ENCODE measurements at places on chromosomes 6 and 20.
A peak's percentile ranks its signal among the peaks of the same experiment; 100 is the strongest.

DNA sequence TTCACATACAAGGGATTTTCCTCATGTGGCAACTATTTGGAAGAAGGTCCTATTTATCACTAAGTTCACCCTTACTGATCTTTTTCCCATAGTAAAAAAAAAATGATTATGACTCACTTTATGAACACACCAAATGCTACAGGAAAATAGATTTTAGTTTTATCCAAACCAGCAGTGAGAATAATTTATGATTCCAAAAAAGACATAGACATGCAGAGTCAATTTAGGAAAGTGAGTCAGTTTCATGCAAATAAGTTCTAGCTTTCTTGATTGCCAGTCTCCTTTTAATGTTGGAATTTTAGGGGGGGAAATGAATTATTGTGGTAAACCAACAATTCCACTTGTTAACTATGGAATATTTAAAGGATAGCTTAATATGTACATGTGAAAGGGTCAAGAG is 64.0 kb upstream of the RNF146 start:
- DNase-seq, result no peak

GRCh38 chr6:85747666-85748065 is 105.0 kb upstream of the SYNCRIP start:
- DNase-seq, result no peak

GRCh38 chr20:64244281-64244805 is 11.2 kb upstream of the PCMTD2 start:
- DNase-seq, result no peak

DNA sequence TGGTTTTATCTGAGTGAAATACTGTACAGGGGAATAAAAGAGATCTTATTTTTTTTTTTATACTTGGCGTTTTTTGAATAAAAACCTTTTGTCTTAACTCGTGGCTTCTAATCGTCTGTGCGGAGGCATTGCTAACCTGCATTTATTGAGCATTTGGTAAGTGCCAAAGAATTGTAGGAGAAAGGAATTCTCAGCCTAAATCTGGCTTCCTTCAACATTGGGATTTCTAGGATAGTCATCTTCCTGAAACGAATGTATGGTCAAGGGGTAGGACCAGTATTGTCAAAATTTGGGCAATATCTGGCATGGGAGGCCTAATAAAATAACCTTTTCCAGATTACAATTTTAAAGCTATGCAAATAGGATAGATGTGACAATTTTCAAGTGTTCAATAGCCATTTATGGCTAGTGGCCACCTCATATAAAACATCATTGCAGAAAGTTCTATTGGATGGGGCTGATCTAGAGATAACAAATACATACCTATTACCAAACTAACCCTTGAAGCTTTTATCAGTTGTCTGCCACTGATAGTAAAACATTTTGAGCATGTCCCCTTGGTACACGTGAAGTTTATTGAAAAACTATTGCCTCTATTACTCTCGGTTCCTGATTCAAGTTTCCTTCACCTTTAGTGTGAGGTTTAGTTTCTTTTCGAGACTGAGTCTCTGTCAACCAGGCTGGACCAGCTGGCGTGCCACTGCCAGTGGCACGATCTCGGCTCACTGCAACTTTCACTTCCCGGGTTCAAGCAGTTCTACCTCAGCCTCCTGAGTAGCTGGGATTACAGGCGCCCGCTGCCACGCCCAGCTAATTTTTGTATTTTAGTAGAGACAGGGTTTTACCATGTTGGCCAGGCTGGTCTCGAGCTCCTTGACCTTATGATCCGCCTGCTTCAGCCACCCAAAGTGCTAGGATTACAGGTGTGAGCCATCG is 5.6 kb downstream of the PIM1 start:
- DNase-seq, result no peak

GRCh38 chr6:156659822-156660198 is 117.4 kb upstream of the ARID1B start:
- DNase-seq, result no peak

DNA sequence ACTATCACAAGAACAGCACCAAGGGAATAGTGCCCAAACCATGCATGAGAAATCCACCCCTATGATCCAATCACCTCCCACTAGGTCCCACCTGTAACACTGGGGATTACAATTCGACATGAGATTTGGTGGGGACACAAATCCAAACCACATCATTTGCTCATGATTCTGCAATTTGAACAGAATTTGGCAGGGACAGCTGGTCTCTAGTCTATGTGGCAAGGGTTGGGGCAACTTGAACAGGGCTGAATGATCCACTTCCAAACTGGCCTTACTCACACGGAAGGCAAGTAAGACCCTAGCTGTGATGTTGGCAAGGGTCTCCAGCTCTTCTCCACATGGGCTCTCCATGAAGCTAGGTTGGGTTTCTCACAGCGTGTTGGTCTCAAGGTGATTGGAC is 10.1 kb upstream of the FKBP5 start:
- DNase-seq, result no peak

GRCh38 chr20:16301986-16302385 is 271.3 kb downstream of the KIF16B start:
- no peak for DNase-seq

DNA sequence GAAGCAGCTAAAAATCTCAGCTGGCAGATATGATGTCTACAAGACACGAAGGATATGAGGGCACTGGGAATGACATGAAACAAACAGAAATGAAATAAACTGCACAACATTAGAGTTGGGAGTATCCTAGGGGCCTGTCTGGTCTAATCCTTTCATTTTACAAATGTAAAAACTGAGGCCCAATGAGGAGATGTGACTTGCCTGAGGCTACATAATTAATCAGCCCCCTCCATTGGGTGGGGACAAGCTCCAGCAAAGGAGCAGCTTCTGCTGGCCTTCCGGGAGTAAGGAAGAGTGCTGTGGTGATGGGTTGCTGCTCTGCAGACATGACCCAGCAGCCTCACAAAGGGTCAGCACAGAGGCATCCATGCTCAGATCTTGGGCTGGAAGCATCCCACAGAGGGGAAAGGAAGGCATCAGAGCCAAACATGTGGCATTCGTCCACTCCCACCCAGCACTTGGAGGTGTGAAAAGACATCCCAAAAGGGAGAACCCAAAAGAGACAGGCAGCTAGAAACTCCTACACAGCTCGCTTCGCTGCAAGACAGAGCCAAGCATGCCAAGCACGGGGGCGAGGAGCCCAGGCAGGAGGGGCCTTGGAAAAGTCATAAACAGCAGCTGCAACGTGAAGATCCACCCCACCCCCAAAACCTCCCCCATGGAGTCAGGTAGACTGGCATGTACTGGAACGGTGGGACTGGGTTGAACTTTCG is 183.7 kb downstream of the UNC5CL start:
- no peak for DNase-seq

GRCh38 chr20:15905661-15906060 is 667.6 kb downstream of the KIF16B start:
- no peak for DNase-seq

GRCh38 chr6:140586426-140587061 is 1212.1 kb upstream of the CITED2 start:
- DNase-seq, result no peak

DNA sequence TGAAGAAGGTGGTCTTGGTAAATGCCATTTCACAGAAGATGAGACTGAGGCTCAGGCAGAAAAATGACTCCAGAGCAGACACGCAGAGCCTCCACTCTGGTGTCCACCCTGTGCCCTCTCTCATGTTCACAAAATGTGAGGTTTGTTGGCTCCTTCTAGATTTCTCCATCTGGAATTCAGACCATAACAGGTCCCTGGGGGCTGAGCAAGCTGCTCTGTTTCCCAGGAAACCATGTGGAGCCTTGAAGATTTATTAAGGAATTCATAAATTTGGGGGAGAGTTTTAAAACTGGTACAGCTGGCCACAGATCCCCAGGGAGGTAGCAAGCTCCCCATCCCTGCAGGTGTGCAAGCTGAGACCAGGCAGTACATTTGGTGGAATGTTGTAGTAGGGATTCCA is 38.8 kb upstream of the SIRPA start:
- no peak for DNase-seq

- peak; percentile 83 for DNase-seq
These were observed 14.5 kb upstream of the BCAS1 start for GRCh38 chr20:54084727-54085388.

DNA sequence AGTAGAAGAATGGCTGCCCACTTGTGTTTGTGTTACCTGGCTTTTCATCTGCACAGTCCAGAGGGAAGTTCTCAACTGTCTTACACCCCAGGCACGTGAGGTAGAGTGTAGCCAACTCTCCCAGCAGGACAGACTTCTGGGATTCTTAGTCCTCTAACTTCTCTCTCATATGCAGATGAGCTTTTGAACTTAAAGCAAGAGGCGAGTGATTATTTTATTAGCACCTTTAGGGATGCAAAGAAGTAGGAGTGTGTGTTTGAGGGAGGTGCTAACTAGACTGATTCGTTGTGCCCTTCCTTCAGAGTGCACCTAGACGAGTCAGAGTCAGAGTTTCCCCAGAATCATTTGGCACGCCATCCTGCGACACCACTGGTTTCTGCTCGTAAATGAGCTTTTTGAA is 10.8 kb downstream of the CDYL start:
- no peak for DNase-seq

DNA sequence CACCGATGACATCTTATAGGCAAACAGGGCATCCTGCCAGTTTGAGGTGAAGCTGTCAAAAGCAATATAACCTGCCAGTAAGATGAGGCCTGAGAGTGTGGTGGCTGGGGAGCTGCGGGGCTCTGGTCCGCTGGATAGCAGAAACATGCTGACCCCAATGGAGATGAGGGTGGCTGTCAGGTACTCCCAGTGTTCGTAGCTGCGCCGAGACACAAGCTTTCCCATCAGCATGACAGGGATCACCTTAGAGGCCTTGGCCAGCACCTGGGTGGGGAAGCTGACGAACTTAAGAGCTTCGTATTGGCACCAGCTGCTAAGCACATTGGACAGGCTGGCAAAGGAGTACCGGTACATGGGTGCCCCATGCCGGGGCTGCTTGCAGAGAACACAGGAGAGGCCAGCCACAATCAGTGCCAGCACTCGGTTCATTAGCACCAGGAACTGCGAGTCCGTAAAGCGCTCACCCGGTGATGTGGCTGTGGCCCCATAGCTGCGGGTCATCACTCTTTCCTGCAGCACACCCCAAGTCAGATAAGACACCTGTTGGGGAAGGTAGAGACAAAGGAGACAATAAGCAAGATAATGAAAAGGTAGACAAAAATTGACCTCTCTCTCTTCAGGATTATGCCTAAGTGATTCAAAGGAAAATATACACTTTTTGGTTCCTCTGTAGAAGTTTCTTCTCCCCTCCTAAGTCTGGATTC is 2.1 kb downstream of the SLC35B2 start:
- DNase-seq, result no peak

GRCh38 chr6:14278446-14278845 is 160.9 kb downstream of the CD83 start:
- DNase-seq, result no peak

DNA sequence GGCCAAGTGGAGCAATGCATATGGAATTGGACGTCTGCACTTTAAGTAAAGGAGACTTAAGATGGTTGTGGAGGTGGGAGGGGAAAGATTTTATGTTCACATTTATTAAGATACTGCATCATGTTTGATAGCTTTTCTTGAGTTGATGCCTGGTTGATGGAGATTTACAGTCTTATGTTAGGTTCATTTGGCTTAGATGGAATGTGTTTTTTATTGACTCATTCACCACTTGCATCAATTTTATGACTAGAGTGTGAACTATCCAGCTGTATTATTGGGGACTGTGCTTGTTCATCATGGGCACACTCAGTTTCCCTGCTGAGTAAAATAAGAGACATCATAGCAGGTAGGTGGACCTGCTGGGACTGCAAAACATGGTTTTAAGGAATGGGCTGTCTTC is 91.2 kb upstream of the SCP2D1 start:
- DNase-seq, result no peak

DNA sequence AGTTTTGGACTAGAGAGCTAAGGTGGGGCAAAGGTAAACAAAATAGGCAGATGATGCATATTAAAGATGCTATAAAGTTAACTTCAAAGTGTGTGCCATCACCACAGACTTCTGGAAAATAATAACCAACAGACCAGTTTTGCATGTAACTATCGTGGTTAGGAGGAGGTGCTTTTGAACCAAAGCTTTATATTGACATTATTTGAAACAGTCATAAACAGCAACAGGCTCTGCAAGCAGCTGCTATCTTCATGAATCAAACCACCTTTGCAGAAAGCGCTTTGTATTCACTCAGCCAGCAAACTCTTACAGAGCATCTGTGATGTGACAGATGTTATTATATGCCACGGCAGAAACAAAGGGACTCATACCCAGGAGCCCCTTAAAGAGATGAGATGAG is 81.9 kb downstream of the CRYBG1 start:
- DNase-seq, result no peak

- DNase-seq, result no peak
These were observed 113.5 kb downstream of the EPM2A start for GRCh38 chr6:145621776-145622175.

- DNase-seq, result no peak
These were observed 289.9 kb downstream of the PLCB1 start for GRCh38 chr20:8421981-8422380.

DNA sequence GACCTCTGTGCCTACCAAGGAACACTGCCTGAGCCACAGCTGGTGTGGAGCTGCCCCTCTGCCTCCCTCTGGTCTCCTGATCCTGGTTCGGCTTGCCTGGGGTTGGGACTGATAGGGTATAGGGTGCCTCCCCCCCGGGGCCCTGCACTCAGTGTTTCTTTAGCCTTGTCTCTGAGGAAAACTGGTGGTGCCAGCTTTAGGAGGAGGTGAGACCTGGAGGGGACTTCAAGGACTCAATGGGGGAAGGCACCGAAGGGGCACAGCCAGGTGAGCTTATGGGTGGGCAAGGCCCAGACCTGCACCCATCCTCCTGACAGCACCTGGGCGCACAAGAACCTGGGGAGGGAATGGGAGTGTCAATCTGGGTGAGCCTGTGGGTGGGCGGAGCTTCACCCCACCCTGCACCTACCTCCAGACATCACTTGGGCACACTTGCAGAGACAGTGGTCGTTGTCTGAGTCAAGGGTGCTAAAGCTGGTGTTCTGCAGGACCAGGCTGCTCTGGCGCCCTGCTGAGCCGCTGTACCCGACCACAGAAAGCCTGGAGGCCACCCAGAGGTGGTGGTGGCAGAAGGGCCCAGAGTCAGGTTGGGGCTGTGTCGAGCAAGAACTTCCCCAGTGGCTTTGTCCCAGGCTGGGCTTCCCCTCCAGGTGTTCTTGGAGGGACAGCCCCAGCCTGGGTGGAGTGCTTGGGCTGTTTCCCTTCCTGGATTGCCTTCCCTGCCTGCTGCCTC is 40.5 kb downstream of the FAM110A start:
- no peak for DNase-seq

DNA sequence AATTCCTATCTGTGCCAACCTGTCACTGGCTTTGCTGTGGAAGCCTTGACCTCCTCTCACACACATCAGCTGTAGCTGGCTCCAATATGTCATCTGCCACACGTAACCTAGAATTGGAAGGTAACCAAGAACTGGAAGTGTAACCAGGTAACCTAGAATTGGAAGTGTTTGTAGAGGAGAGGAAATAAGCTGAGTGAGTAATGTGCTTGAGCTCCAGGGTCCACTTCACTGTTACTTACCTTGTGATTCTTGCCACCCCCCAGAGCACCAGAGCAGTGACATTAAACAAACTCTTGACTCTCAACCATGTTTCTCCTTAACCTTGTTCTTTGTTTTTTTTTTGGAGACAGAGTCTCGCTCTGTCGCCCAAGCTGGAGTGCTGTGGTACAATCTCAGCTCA is 350.5 kb downstream of the NRN1 start:
- DNase-seq, result no peak

GRCh38 chr6:148329596-148330381 is 12.8 kb upstream of the SASH1 start:
- DNase-seq, result no peak

- DNase-seq, result no peak
These were observed 8.7 kb upstream of the PDE7B start for GRCh38 chr6:135842618-135843392.

GRCh38 chr6:5506597-5506996 is 245.3 kb downstream of the FARS2 start:
- DNase-seq, result no peak

- DNase-seq, result no peak
These were observed 22.7 kb downstream of the PMEPA1 start for GRCh38 chr20:57686931-57687652.
